Stimulated activated CD4-positive, alpha-beta T cell treated with anti-CD3 and anti-CD28 coated beads, TNF-alpha, amount 100 ng/mL, for 48 hours (primary cell): ENCODE measurements at places on chromosomes 12 and 14.

DNA sequence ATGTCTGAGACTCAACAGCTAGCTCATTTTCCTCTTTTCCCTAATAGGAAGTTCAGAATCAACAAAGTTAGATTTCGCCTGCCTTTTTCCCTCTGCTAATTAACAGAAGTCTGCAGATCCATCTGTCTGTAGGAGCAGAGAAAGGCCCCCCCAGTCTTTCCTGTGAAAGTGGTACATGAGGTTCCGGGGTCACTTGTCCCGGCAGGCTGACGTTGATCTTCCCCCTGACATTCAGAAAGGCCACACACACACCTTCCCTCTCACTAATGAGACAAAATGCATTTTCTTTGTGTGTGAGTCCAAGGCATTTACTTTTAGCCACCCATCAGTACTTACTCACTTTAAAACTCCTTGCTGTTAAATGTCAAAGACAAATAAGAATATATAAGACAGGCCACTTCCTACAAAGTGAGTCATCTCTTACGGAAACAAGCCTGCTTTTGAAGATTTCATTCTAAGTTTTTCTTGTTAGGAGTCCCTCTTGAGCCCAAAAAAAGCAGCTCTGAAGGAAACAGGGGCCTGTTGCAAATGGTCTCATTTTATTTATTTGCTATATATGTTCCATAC, 138.7 kb downstream of the TTC7B start:
- DNase-seq = no peak

DNA sequence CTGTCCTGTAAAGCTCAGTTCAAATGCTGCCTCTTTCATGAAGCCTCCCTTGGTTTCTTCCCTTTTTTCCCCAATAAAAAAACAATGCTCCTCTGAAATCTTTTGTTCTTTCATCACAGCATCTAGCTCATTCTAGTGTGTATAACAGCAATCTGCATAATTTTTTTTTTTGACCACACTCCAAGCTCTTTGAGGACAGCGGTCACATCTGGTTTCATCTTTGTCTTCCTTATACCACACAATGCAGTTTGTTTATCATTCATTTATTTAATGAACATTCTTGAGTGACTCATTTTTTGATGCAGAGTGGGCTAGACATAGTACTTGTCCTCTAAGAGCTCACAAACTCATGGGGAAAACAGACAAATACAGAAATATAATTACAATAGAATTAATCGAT, 7.3 kb downstream of the GNG2 start:
- no peak for DNase-seq

DNA sequence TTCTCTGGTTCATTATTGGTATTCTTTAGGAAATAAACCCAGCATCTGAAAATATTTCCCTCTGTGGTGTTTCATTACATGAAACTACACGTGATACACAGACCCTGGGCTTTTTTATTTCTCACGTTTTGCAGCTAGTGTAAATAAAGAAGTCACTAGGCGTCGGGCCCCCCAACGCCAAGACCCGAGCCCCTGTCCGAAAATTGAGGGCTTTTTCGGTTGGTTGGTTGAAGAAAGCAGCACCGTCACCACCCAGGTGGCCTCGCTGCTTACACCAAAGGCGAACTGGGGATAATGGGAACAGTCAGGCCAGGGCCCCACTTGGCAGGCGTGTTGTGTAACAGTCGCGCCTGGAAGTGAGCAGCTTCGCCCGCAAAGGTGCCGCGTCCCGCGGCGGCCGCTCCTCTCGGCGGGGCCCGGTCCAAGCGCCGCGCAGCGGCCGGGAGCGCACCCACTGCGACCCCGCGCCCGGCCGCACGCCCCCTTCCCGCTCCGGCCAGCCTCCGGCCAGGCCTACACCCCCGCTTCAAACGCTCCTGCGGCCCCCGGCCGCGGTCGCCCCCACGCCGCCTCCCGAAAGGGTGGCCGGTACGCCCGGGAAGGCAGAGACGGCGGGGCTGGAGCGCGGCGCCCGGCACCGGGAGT, 1.2 kb downstream of the DUSP16 start:
- no peak for DNase-seq

DNA sequence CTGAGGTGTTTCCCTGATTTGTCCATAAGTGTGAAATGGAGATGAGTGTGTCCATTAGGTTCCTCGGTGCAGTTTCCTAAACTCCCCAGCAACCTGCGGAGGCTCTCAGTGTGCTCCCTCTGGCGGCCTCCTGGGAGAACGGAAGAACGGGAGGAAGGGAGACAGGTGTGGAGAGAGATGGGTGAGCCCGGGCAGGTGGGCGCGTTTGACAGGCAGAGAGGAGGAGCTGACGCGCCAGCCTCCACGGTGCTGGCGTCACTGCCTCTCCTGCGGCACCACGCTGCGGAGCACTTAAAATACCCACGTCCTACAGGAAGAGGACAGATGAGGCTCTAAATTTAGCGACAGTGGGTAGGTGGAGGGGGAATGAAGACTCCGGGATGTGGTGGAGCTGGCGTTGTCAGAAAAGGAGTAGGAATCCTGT, 26.8 kb upstream of the PEX5 start:
- peak; percentile 9 for DNase-seq

- DNase-seq = no peak
These were observed 3.3 kb downstream of the NKX2-1 start for GRCh38 chr14:36516719-36517241.

DNA sequence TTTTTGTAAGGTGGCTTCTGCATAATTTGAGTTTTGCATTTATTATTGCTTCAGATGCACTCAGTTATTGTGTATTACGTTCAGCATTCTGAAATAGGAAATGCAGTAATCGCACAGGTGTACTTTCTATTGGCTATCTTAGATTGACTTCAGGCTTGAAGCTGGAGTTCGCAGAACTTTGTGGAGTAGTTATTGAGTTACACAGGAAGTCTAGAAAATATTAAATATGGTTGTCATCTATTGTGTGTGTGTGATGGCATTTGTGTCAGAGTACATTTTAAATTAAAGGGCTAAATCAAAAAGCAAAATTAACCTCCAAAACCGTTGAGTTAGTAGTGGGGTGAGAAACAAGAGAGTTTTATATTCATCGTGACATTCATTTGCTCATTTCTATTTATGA, 2.7 kb downstream of the ARID2 start:
- no peak for DNase-seq

- no peak for DNase-seq
These were observed 6.4 kb downstream of the COQ5 start for GRCh38 chr12:120522568-120522967.

GRCh38 chr14:89853936-89854693, 100.4 kb downstream of the EFCAB11 start:
- no peak for DNase-seq

- DNase-seq = no peak
These were observed 240.7 kb upstream of the PLEKHG7 start for GRCh38 chr12:92462049-92462448.
